ENCODE measurements at places on chromosomes 5 and 9. TPM values are rescaled to one million over a fixed set of nuclear protein-coding genes. Genes with fewer than 3 reads are reported as not detected.

DNA sequence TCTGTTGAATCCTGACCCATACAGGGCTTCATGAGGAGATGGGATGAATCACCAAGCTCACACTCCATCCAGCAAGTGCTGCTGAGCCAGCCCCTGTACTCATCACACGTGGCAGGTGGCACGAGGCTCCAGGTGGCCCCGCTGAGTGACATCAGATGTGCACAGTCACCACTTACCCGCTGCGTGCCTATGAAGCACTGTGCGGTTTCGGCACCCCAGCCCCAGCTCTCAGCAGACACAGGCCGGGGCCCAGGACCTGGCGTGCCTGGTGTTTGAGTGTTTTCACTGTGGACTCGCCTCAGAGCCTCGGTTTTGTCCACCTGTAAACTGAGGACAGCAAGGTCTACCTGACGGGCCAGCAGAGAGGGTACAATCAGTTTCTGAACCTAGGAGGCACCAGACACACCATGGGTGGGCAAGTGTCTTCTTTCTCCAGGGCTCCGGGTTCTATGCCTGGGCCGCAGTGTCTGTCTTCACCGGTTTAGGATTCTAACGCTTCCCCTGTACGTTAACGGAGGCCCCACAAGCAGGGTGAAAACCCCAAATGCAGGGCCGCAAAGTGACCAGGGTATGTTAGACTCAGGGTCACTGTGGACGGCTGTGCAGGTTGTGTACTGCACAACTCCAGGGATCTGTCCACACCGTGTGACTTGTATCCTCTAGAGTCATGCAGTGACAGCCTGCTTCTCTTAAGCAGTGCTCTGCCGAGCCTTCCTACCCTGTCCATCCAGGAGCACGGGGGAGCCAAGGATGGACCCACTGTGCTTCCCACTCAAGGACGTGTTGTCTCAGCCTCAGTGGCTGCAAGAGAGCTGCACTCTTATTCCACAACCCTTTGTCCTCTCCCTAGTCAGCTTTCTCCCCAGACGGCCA lies 44.3 kb upstream of the COL5A1 start:
- DNase-seq: no peak

DNA sequence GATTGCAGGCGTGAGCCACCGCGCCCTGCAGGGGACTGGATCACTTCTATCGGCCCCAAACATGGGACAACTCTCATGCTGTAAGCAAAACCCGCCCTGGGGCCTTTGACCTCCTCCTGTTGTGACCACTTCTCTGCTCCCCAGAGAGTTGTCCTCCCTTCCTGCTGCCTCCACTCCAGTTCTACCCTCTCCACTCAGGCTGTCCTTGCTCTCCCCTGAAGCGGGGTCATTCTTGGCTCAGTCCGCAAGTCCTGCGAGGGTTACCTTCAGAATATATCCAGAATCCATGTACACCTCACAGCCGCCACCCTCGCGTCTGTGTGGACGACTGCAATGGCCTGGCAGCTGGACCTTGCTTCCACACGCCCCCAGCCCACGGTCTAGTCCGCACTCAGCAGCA lies 273.7 kb downstream of the PBX3 start:
- DNase-seq: no peak

DNA sequence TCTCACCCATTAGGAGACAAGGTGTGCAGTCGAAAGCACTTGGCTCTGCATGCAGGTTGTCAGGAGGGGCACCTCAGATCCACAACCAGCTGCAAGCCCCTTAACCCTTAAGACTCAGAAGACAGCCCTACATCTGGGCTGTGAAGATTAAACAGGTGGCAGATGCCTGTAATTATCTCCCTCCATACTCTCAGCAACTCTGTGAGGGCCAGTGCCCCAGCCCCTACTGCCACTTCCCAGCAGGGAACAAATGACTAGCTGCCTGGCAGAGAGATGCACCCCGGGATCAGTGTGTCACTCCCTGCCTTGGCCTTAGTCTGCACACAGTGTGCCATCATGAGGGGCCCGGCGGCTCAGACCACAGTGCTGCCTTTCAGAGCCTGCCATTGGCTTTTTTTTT lies 42.0 kb downstream of the CRB2 start:
- DNase-seq: no peak

- DNase-seq: no peak
Observed at GRCh38 chr9:36078051-36078450, 41.3 kb downstream of the RECK start.

DNA sequence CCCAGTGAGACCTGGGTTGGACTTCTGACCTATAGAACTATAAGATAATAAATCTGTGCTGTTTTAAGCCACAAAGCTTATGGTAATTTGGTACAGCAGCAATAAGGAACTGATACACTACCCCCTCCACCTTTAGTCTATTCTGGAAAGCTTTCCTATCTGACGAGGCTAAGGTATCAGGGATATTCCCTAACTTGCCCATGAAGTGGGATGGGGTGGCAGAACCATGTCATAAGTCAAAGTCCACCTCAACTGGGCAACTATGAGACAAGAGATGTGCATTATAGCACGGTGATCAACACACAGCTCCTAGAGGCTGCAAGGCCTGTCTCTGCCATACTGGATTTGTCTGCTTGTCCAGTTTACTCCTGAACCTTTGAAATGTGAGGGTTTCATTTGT lies 146.8 kb upstream of the RAD23B start:
- DNase-seq: no peak

DNA sequence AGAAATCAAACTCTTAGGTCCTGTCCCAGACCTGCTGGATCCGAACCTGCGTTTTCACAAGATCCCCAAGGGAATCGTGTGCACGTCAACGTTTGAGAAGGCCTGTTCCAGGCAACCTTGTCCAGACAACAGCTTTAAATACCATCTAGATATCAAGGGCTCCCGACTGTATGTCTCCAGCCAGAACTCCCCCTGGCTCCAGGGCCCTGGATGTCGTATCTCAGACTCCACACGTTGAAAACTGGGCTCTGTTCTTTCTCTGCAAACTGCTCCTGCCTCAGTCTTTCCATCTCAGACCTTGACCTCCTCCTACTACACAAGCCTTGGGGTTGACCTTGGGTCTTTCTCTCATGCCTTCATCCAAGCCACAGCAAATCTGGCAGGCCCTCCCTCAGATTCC lies 5.8 kb upstream of the ENG start:
- no peak for DNase-seq

DNA sequence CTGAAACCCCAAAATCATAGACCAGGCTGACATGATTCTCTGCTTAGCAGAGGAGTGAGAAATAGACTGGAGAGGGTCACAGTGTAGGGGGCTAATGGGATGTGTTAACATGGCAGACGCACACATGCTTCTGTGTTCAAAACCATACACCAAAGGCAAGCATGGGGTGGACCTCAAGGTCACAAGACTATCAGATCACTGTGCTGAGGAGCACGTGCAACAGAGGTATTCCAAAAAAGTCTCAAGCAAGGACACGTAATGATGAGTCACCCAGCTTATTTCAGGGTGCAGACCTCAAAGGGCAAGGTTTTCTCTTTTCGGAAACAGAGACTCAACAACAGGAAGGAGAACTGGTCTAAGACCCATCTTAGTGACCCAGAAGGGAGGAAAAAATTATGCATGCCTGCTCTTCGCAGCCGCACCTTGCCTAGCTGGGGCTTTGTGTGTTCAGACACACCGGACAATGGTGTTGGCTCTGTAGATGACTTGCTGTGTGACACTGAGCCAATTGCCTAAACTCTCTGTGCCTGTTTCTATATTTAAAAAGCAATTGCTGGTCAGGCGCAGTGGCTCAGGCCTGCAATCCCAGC lies 20.3 kb downstream of the WHRN start:
- DNase-seq: peak; percentile 91

GRCh38 chr5:17748941-17749340 lies 114.7 kb downstream of the TAF11L14 start:
- no peak for DNase-seq

DNA sequence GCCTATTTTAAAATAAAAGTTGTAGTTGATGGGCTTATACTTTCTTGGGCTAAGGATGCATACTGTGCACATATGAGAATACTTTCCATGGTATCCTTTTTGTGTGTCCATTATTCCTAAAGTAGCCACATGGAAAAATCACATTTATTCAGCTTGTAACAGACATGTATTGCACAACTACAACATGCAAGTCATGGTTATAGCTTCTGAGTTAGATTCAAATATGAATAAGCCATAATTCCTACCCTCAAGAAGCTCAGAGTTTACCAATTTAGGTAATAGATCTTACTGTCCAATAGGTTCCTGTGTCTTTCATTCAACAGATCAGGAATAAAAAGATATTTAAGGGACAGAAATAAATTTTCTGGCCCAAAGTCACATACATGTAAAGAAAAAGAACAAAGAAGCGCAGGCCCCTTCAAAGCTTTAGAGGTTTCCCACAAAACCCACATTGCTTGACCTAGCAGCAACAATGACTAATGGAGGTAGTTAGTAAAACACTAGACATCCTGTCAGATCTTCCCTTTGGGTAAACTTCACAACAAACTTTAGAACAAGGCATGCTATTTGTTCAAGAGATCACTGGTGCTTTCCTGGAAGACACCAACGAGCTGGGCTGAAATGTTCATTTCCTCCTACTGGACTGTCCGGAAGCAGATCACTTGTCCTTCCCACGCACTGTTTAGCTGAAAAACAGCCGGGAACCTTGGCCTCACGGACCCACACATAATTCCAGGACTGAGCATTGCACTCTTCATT lies 78.4 kb upstream of the ITGA1 start:
- DNase-seq: peak; percentile 78

DNA sequence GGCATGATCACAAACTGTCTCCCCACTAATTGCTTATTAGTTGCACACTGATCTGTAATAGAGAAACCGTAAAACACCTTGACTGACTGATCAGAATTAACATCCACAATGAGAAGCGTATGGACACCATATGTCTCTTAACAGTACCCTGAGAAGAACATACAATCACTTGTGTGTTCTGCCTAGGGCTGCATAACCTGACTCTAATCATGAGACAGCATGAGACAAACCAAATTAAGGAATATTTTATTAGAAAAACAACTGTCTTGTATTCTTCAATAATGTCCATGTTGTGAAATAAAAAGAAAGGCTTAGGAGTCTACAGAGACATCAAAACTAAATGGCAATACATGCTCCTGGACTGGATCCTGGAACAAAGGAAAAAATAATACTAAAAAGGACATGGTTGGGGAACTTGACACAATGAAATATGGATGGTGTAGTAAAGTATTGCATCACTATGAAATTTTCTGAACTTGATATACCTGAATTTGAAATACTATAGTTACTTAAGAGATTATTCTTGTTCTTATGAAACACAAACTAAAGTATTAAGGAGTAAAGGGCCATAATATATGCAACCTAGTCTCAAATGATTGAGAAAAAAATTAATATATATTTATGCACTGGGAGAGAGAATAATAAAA lies 162.1 kb downstream of the CWC27 start:
- no peak for DNase-seq

- no peak for DNase-seq
Observed at GRCh38 chr9:83036043-83036442, 26.9 kb downstream of the RASEF start.

GRCh38 chr5:40224421-40224820 lies 455.3 kb upstream of the PTGER4 start:
- DNase-seq: peak; percentile 85

GRCh38 chr9:89038382-89039103 lies 47.3 kb downstream of the S1PR3 start:
- peak; percentile 74 for DNase-seq

- DNase-seq: no peak
Observed at GRCh38 chr9:127796852-127797370, 5.8 kb upstream of the FPGS start.

GRCh38 chr5:5042806-5043205 lies 97.3 kb upstream of the ADAMTS16 start:
- DNase-seq: no peak

GRCh38 chr9:3150074-3150473 lies 306.2 kb upstream of the PUM3 start:
- peak; percentile 14 for DNase-seq

DNA sequence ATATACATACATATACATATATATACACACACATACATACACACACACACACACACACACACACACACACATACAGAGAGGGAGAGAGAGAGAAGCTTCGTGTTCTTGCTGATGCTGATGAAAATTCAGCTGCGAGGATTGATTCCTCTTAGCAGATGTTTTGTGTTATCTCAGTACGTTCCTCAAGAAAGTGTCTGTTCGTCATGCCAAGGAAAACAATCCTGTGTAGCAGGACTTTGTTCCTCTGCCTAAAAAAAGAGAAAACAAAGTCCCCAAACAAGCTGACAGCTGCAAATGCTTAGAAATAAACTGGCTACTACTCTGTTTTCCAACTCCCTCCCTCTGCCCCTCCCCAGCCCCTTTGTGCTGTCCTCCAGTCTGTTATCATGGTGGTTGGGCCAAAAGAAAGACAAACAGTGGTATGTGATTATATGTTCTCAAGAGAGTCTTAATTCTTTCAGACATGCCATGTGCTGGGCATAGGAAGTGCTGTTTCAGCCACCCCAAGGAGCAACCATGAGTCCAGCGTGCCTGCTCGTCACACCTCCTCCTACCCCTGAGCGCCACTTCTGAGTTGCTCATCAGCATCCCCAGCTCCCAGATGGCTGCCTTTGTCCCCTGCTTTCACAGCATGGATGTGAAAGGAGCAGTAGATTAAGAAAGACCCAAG lies 71.5 kb upstream of the EQTN start:
- peak; percentile 50 for DNase-seq

GRCh38 chr9:78035383-78035993 lies 3.9 kb upstream of the GNAQ start:
- DNase-seq: peak; percentile 70

DNA sequence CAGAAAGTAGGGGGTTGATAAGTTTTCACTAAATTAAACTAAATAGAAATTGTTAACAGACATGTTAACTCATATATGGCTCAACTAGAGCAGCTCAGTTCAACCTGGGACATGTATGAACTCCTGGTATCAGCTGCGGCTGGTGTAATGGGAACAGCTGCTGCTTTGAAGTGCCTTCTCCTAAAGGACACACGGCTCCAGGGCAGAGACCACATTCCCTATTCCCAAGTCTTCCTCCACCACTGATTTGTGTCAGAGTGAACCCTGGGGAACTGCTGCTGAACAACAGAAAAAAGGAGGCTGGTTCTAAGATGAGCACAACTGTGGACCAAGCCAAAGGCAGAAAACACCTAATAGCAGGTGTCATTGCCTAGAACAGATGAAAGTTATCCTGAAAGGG lies 71.1 kb downstream of the MAPKAP1 start:
- DNase-seq: no peak

Gene TPM2
- 1,008 TPM for total RNA-seq

Gene CDHR2
- not detected for total RNA-seq

Gene THOC3
- total RNA-seq: 96.2 TPM

Gene RNF14
- total RNA-seq: 99.4 TPM

Gene IRX2
- 5.3 TPM for total RNA-seq

Gene FST
- 4.7 TPM for total RNA-seq

Gene SPRY4
- 36.4 TPM for total RNA-seq

Gene AJM1
- 3.1 TPM for total RNA-seq

Gene PDE8B
- total RNA-seq: not detected

Gene FYB1
- total RNA-seq: not detected

Gene FOXD4
- 0.52 TPM for total RNA-seq

Gene INSL4
- not detected for total RNA-seq

Gene C9orf43
- 0.19 TPM for total RNA-seq

Gene ZCCHC10
- 12.2 TPM for total RNA-seq

Data from LHCN-M2 (cell line).